Neural crest cell (in vitro differentiated cells): ENCODE measurements at places on chromosomes 11 and 22. TPM values are rescaled to one million over a fixed set of nuclear protein-coding genes. Genes with fewer than 3 reads are reported as not detected.

DNA sequence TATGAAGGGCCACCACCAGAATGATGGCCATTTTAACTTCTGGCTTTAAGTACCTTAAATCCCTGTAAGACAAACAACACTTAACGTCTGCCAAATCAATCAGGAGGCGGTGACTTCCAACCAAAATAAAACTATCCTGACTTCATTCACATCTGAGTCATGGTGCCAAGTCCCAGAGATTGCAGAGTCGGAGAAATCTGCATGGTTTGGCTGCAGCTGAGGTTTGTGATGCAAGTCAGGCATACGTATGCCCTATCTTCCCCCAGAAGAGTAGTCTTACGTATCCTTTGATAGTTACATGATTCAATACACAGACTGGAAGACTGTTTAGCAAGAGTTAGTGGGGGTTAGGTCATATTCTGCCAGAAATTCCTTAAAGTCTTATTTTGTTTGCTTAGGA, 1.7 kb upstream of the GAB2 start:
- peak overlapping the region; percentile 95 for H3K4me3 ChIP-seq
- peaks cover 35% of the 10 kb centered on the region for H3K4me1 ChIP-seq
- peaks cover 23% of the 10 kb centered on the region for H3K27me3 ChIP-seq
- H3K27ac ChIP-seq, result no peak overlapping the region

GRCh38 chr11:134164490-134165370, 59.0 kb downstream of the NCAPD3 start:
- peaks cover 18% of the 10 kb centered on the region for H3K27me3 ChIP-seq
- no peak for DNase-seq
- H3K36me3 ChIP-seq, result peaks cover 88% of the 10 kb centered on the region
- peaks cover 4% of the 10 kb centered on the region for H3K4me1 ChIP-seq
- H3K4me3 ChIP-seq, result peak overlapping the region; percentile 82

DNA sequence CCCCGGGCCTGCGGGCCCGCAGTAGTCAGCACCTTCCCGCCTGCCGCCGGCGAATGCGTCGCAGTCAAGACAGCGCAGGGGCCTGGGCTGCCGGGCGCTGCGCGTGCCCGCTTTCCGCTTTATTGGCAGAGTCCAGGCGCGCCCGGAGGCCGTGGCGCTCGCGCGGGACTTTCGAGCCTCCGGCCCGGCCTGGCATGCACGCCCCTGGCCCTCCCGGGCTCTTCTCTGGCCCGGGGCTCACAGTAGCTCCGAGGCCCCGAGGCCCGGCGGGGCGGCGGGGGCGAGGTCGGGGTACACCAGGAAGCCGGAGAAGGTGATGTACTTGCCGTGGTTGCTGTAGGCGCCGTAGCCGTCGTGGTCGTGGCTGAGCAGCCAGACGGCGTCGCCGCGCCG, 3.1 kb downstream of the FAM180B start:
- H3K27me3 ChIP-seq, result peaks cover 12% of the 10 kb centered on the region
- no peak for DNase-seq

GRCh38 chr11:59273373-59273841, 60.7 kb upstream of the MPEG1 start:
- H3K4me3 ChIP-seq, result no peak overlapping the region
- H3K27ac ChIP-seq, result no peak overlapping the region
- no peak for DNase-seq
- no peaks in the 10 kb centered on the region for H3K36me3 ChIP-seq

The SMTNL1 gene
- total RNA-seq, result not detected in 2 replicates

The RPS25 gene
- total RNA-seq, result 1,203 and 1,208 TPM in 2 replicates
